ENCODE measurements at places on chromosomes 12 and 14.

- DNase-seq = no peak
These were observed 148.3 kb downstream of the CRADD start for GRCh38 chr12:93825501-93825888.

GRCh38 chr14:86066651-86067050 is 536.7 kb downstream of the FLRT2 start:
- DNase-seq = no peak

- no peak for DNase-seq
These were observed 214.2 kb downstream of the ADAMTS20 start for GRCh38 chr12:43337571-43338444.

GRCh38 chr12:130459916-130460315 is 122.2 kb downstream of the PIWIL1 start:
- DNase-seq = no peak

DNA sequence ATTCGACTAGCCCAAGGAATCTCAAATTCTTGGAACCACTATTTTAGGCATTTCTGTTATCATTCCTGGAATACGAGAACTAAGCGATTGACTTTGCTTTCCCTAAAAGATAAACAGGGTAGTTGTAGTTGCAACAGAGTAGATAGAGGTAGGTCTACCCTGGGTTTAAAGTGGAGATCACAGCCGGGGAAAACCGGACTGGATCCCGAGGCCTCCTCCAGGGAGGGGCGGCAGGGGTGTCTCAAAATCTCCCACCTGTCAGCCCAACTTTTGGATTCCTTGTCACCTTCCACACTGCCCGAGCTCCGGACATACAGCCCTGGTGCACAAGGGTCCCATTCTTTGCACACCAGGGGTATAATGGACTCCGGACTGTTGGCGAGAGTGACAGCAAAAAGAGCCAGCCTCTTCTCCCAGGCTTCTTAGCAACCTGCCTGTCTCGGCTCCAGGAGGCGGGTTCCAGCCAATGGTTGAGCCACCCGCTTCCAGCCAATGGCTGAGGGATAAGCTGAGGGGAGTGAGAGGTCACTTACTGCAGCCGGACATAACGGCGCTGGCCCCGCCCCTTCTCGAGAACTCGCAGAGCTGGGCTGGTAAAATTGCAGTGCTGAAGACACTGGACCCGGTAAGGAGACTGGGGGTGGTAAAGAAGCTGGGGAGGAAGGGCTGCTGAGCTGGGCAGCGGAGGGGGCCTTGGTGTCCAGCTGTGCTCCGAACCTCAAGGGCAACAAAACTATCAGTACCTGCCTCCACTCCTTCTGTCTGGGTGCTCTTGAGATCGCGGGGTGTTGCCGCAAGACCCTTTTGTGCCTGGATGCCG is at the start of gene SUOX:
SUOX (plus strand) TSS at position 562 of the 820 bp plus-strand sequence. CDS start 4,946 bp downstream, outside the sequence.
- no peak for DNase-seq

GRCh38 chr12:80702889-80703805 is 4.3 kb upstream of the MYF6 start:
- DNase-seq = no peak

DNA sequence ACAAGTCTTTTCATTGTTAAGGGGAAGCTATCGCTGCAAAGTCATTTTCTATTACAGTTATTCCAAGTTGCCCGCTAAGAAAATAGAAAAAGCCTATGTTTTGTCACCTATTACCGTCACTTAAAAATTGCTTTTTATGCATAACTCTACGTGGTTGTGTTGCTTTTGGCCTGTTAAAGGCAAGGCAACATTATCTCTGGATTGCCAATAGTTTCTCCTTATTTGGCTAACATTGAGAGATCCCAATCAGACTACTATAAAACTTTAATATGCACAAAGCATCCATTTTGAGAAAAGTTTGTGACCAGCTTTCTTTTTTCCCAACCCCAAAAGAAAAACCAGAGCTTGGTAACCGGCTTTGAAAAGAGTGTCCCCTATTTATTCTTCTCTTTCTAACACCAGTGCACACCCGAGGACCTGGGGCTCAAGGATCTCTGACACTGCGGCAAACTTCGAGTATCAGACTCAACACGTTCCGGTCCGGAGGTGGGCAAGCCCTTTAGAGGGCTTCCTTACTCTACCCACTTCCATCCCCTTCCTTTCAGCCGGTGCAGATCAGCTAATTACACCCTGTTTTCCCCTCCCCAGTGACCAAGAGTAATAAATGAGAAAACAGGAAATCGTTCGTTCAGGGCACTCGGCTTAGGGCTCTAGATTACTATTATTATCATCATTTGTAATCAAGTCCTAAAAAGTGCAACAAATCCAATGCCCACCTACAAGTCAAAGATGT is 1.2 kb downstream of the PPP1R12A start:
- no peak for DNase-seq

DNA sequence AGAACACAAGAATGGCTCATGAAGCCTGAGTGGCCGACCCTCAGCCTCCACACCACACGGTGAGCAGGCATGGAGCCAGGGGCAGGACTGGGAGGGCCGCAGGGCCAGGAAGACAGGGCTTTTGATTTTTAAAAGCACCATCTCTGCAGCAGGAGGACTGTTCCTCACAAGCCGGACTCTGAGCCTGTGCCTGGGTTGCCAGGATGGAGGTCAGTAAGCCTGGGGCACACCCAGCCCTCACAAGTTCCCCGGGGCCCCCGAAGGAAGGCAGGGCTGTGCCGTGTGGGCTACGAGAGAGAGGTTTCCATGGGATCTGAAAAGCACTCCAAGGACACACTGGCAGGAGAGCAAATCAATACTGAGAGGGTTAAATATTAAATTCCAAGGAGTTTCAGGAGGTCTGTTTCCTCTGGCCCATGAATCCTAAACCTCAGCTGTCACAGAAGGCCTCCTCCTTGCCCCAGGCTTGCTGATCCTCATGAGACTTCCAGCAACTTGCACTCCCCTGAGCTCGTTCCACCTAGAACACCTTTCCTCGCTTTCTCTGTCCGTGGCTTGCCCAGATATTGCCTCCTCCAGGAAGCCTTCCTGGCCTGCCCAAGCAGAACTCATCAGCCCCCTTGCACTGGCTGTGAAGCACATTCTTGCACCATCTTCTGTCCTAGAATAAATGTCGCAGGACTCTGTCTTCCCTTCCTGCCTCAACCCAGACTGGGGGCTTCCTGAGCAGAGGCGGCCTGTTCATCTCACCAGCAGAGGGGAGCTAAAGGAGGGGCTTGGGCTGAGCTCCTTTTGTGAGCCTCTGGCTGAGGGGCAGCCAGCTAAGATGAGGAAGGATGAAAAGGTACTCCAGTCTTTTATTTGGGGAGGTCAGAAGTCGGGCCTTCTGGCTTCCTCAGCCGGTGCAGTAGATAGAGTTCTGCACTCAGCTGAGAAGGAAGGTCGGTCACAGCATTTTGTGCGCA is 64.6 kb downstream of the CCDC88C start:
- DNase-seq = no peak

DNA sequence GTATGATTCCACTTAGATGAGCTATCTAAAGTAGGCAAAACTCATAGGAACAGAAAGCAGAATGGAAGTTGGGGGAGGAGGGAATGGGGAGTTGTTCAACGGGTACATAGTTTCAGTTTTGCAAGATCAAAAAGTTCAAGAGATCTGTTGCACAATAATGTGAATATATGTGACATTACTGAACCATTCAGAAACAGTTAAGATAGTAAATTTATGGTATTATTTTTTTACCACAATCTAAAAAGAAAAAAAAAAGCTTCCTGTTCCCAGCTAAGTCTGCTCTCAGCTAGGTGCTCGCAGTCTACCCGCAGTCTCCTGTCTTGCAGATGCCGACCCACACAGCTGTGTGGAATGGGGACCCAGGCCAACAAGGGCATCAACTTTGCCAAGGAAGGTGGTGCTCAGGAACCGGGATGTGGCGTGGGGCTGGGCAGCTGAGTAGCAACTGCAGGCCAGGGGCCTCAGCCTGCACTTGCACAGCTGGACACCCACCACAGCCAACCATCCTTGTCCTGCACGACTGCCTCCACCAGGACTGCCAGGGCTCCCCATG is 15.3 kb upstream of the ANO6 start:
- no peak for DNase-seq

- DNase-seq = no peak
These were observed 19.4 kb downstream of the ACVRL1 start for GRCh38 chr12:51926718-51927117.

GRCh38 chr12:121860257-121860656 is 1.6 kb upstream of the HPD start:
- no peak for DNase-seq

GRCh38 chr12:67271976-67272375 is 2.8 kb downstream of the CAND1 start:
- no peak for DNase-seq

GRCh38 chr12:71626768-71627167 is 36.9 kb downstream of the ZFC3H1 start:
- no peak for DNase-seq

- no peak for DNase-seq
These were observed 129.0 kb downstream of the IGF1 start for GRCh38 chr12:102351322-102351721.

- DNase-seq = no peak
These were observed 122.9 kb downstream of the TSPAN9 start for GRCh38 chr12:3200032-3200617.
